Stimulated activated CD8-positive, alpha-beta memory T cell treated with anti-CD3 and anti-CD28 coated beads, Interleukin-7, amount 100 ng/mL, for 1 hour (primary cell): ENCODE measurements at places on chromosomes 5 and 9.

DNA sequence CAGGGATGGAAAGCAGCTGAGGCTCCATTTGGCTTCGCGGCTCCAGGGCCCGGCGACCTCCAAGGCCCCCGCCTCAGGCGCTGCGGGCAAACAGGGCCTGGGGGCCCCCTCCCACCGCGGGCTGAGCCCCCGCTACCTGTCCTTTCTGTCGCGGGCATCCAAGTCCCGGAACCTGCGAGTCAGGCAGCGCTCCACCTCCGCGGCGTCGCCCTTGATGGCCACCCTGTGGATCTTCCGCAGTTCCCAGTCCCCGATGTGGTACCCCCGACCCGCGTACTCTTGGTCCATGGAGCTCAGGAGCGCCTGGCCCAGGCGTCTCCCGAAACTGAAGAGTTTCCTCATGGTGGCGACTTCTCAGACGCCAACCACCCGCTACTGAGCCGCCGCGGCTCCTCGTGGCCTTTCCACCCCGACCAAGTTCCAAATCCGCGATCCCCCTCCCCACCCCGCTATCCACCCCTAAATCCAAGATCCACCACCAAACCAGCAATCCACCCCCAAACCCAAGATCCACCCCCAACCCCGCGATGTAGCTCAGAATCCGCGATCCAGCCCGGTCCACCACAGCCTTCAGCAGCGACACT, 86.5 kb upstream of the CCDC180 start:
- no peak for DNase-seq

- no peak for DNase-seq
Measured at GRCh38 chr9:28899926-28900325, 1326.6 kb upstream of the C9orf72 start.

DNA sequence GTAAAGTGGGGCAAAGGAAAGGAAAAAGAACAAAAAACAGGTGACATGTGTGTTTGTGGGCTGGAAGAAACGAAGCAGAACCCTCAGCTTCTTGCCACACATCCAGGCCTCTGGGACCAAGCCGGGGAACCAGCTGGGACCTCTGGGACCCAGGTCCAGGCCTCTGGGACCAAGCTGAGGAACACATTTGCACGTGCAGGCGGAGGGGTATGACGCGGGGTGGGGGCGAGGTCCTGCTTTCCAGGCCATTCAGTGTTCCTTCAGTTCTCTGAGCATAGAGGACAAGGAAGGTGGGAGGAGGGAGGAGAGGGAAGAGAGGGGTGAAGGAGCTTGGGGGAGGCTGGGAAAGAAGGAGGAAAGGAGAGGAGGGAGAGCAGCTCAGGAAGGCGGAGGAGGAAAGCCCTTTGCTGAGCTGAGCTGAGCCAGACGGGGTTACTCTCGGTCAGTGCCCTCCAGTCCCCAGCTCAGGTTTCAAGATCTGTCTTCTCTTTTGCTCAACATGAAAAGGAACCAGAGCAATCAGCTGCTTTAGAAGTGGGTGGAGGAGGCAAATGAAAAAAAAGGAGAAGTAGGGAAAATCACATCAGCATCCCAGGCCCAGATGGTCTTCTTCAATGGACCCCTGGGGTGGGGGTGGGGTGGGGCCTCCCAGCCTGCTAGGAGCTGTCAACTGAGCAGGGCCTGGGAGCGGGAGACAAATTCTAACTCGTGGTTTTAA, 59.1 kb downstream of the ABCA1 start:
- DNase-seq: no peak

DNA sequence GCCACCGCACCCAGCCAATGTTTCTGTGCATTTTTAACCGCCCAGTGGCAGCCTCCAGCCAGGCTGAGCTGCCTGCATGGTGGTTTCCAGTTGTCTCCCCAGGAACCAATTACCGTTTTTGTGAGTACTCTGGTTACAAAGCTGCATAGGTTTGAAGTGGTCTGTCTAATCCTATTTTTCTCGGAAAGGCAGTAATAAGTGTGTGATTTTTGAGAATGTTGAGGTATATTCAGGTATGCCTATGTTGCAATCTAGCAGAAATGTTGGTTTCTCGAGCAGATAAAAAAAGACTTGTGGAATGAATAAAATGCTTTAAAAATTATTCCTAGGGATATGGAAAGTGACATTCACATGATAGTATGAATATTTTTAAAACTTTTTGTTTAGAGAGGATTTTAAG, 41.5 kb upstream of the ANKH start:
- no peak for DNase-seq

DNA sequence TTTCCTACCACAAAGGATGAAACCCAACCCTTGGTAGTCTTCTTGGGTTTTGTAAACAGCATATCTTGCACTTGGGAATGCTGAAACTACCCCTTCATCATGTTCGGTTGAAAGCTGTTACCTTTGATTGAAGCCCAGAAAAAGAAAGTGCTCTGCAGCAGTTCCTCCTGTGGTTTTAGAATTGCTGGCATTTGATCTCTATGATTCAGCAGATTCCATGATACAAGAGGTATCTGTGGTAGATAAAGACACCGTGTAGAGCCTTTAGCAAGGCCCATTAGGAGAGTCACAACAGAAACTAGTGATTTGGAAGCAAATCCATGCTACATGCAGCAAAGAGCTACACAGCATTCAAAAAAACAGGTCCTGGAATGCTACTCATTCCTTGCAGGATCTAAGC, 557.0 kb downstream of the TLE1 start:
- no peak for DNase-seq
